ENCODE measurements at places on chromosomes 6 and 20.

GRCh38 chr6:14612016-14612980 lies 494.7 kb downstream of the CD83 start:
- DNase-seq: no peak

DNA sequence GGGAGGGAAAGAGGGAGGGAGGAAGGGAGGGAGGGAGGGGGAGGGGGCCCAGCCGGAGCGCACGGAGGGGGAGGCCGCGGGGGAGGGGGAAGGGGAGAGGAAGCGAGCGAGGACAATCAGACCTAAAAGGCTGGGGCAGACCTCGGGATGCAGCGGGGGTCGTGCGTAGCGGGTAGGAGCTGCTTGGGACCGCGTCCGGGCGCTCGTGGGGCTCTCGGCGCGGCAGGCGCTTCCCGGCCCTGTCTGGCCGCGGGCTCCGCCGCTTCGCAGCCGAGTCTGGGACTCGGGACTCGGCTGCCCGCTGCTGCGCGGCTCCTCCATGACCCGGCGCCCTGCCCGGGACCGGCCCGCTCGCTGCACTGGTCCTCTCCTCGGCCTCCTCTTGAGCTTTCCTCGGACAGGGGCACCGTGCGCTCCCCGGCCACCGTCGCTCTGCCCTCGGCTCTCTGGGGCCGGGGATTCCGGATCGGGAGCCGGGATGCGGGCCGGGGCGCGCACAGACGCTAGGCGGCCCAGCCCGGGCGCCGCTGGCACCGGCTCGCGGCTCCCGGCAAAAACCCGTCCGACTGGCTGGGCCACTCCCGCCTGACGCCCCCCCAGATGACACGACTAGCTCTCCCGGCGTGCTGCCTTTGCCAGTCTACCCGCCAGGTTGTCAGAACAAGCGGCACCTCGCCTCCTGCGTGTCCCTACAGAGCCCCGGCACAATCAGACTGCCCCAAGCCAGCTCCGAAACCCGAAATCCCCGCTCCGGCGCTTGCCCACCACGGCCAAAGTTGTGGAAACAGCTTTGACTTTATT lies 2.2 kb downstream of the TFAP2A start:
- no peak for DNase-seq

GRCh38 chr6:98830146-98830545 lies 4.2 kb upstream of the POU3F2 start:
- no peak for DNase-seq

GRCh38 chr6:28794175-28795002 lies 129.4 kb downstream of the TRIM27 start:
- DNase-seq: no peak

DNA sequence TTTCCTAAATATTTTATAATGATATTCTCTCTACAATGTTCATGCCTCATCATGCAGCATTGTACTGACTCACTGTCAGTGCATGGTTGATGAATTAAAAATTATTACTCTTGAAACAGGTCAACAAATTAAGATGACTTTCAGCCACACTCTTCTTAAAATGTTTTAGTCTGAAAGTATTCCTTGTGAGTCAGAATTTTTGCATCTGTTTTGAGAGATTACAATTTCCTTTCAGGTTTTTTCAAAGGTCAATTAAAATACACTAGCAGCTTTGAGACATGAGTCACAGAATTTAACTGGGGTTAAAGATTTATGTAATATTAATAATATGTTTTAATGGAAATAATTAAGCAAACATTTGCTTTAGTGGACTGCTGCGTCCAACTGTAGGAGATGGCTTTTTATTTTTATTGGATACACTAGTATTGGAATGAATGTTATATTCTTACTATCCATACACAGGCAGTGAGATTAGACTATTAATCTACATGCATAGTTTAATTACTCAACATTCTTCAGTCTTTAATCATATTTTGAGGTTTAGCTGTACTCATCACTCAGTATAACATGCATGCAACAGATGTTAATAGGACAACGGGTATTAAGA lies 9.7 kb downstream of the COL12A1 start:
- DNase-seq: no peak

GRCh38 chr6:91879386-91879995 lies 1292.6 kb upstream of the MAP3K7 start:
- DNase-seq: no peak

GRCh38 chr6:160347259-160348222 lies 637 bp upstream of the SLC22A3 start:
- no peak for DNase-seq
